GM12878 (cell line): ENCODE measurements at places on chromosomes 6 and 20. TPM values are rescaled to one million over a fixed set of nuclear protein-coding genes. Genes with fewer than 3 reads are reported as not detected.

The SRMS gene
- not detected in 2 replicates for total RNA-seq

The HLA-DOA gene
- total RNA-seq: 73.3 and 73.5 TPM in 2 replicates

The ENPP4 gene
- 4.9 and 5.3 TPM in 2 replicates for total RNA-seq

The TMEM244 gene
- not detected in 2 replicates for total RNA-seq

The TINAG gene
- total RNA-seq: 0.51 and 0.64 TPM in 2 replicates

DNA sequence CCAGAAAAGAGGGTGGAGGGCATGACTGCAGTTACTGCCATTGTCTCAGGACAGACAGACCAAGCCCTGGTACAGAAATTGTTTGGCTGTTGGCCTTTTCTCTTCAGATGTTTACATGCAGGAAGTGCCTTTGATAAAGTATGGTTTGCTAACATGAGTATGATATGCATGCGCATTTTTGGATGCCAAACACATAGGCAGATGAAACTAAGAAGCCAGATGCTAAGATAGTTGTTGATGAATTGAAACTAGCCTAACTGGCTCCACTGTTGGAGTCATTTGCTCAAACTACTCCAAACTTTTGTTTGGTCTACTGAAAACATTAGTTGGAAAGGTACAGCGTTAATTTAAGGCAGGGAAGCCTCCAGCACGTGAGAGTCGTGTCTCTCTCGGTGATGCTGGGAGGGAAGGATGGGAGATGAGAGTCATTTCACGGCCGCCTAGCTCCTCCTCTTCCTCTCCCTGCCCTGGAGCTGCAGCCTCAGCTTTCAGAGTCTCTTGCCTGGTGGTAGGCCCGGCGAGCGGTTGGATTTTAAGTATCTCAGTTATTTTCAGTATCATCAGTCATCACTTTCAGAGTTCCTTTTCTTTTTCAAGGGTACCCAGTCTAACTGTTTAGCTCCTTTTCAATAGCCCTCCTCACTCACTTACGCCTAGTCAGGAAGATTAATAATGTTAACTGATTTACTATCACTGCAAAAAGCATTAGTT, 29.7 kb downstream of the RREB1 start:
- no peak for DNase-seq

DNA sequence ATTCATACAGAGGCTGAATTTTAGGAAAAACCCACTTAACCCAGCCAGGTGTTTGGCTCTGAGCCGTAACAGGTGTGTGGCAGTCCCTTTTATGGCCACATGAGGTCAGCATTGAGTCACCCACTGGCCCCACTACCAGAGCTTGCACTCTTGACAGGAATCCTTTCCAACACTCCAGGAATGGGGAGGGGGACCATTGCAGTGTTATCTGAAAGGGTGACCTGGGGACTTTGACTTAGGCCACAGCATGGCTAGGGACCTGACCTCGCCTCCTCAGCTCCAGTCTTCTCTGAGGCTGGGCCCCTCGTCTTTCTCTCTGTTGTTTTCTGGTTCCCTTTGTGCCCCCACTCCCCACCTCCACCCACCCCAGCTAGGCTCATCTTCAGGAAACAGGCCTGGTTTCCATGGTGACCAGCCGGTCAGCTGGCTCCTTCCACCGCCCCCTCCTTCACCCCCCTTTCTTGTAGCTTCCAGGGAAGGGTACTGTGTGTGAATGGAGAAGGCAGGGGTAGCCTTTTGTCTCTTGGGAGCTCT, 2.1 kb upstream of the TMEM151B start:
- no peak for DNase-seq

GRCh38 chr6:84892671-84893070, 128.3 kb upstream of the TBX18 start:
- DNase-seq: no peak

- DNase-seq: no peak
Measured at GRCh38 chr6:98920904-98921431, 26.8 kb downstream of the FBXL4 start.

DNA sequence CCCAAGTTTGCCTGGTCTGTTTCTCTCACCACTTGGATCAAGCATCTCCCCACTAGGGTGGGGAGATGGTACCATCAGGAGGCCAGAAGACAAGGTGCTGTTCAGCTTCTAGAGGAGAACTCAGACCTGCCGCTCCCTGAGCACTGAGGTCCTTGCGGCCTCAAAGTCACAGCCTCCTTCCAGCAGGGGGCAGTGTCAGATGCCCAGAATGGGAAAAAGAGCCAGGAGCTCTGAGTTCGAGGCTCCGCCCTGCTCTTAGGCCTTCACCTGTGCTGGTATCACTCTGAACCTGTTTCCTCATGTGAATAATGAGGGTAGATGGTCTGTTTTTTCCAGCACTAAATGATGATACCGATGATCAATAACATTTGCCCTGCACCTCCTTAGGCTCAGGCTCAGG, 68.7 kb downstream of the TOX2 start:
- DNase-seq: no peak

GRCh38 chr6:81476881-81477280, 275.6 kb downstream of the TENT5A start:
- DNase-seq: no peak

- DNase-seq: no peak
Measured at GRCh38 chr6:126017668-126018067, 31.3 kb downstream of the TRMT11 start.

- no peak for DNase-seq
Measured at GRCh38 chr6:150490586-150490985, 109.1 kb upstream of the PLEKHG1 start.
